Iris pigment epithelial cell (primary cell): ENCODE measurements at places on chromosomes 11 and 22.
A peak's percentile ranks its signal among the peaks of the same experiment; 100 is the strongest.

DNA sequence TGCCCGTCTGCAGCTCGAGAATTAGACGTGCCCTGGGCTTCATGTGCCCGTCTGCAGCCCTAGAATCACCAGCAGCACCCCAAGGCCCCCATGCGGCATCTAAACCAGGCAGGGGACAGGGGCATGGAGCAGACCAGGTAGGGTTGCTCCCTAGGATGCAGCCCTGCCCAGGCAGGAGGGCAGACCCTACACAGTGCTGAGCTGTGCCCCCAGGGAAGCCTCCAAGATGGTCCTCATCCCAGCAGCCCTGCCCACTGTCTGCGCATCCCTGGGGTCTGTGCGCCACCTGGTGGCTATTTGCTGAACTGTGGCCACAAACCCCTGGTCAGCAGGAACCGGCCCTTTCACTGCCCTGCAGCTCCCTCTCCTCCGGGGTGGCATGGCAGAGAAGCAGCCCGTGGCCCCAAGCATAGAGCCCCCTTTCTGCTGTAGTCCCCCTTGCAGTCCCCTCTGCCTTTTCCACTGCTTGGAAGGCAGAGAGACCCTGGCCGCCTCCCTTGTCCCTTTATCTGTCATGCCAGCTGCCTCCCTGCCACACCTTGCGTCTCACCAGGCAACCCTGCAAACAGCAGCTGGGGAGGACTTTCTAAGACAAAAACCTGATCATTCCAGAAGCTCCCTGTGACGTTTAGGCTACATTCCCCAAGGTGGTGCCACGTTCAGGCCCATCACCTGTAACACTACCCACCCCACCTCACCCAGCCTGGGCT lies 86.6 kb downstream of the KCNQ1 start:
- peak; percentile 38 for DNase-seq

GRCh38 chr11:36065436-36065835 lies 121.6 kb downstream of the LDLRAD3 start:
- DNase-seq, result peak; percentile 92

- DNase-seq, result no peak
Measured at GRCh38 chr11:128616161-128616560, 28.8 kb upstream of the ETS1 start.

DNA sequence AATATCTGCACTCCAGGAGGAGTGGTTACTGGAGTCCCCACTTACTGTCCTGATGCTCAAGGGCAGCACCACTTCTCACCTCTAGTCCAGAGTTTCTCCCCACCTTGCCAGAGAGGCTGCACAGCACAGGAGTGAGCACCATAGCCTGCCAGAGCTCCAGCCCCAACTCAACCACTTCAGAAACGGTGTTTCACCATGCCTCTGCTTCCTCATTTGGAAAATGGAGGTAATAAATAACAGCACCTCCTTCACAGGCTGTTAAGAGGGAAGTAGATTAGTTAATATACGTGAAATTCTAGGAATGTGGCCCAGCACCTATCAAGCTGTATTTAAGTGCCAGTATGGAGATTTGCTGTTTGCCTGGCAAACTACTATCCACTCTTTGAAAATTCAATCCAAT lies 63.0 kb downstream of the GALNT18 start:
- no peak for DNase-seq

DNA sequence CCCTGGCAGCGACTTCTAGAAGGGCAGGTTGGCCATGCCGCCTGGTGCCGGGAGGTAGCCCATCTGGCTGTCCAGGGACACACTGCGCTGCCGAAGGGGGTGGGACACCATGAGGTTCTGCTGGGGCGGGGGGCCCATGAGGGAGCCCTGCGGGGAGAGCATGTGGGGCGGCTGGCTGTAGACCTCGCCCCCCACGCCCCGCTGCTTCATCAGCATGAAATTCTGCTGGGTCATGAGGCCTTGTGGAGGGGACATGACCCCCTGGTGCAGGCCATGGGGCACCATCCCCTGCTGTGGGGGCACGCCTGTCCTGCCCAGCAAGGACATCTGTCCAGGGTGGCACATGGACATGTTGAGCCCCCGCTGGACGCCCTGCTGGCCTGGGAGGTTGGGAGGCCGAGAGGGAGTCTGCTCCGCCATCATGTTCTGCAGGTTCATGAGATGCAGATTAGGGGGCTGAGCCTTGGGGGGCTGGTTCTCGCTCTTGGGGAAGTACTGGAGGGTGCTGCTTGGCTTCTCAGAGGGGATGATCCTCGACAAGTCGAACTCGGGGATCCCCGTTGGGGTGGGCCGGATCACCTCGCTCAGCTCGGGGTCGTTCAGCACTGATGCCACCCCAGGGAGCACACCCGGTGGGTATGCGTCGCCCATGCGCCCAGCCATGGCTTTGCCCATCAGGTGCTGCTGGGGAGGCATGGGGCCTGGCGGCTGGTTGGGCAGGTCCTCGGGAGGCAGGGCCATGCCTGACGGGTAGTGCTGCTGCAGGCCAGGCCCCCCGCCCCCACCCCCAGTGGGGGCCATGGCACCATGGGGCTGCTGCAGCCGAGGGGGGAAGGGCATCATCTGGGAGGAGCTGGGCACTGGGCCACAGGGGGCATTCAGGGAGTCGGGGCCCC lies 15.0 kb downstream of the CXCR5 start:
- no peak for DNase-seq

DNA sequence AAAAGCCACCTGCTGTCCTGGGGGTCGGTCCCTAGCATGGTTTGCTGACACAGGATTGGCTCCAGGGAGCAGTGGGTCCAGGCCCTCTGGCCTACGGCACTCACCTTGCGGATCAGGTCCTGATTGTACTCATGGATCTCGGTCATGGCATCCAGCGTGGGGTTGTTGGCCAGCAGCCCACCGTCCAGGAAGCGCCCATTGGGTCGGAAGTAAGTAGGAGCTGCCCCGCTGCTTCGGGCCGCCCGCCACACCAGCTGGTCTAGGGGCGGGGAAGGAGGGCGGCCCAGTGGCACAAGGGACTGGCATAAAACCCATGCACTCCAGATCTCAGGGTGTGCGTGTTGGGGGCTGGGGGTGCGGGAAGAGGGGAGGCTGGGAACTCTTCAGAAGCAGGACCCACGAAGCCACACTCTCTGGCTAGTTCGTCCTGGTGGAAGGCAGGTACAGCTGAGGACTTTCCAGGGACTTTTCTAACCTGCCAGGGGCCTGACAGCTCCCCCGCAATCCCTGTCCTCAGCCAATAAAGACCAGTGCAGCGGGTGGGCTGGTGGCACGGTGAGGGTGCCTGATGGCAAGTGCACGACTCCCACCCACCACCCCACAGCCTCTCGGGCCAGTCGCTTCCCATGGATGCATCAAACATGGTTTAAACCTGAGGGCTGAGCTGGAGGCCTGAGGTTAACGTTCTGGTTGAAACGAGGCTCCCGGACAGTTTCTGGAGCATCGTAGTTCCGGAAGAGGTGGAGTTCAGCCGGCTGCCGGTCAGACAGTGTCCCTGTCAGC lies 5.1 kb upstream of the BAIAP2L2 start:
- no peak for DNase-seq

GRCh38 chr11:13376838-13377237 lies 86.2 kb downstream of the BTBD10 start:
- DNase-seq, result no peak

GRCh38 chr11:2466869-2467694 lies 22.3 kb downstream of the KCNQ1 start:
- DNase-seq, result no peak

- DNase-seq, result no peak
Measured at GRCh38 chr22:29331658-29332300, 16.3 kb upstream of the RASL10A start.

- peak; percentile 39 for DNase-seq
Measured at GRCh38 chr22:46604306-46604690, 15.9 kb upstream of the GRAMD4 start.

DNA sequence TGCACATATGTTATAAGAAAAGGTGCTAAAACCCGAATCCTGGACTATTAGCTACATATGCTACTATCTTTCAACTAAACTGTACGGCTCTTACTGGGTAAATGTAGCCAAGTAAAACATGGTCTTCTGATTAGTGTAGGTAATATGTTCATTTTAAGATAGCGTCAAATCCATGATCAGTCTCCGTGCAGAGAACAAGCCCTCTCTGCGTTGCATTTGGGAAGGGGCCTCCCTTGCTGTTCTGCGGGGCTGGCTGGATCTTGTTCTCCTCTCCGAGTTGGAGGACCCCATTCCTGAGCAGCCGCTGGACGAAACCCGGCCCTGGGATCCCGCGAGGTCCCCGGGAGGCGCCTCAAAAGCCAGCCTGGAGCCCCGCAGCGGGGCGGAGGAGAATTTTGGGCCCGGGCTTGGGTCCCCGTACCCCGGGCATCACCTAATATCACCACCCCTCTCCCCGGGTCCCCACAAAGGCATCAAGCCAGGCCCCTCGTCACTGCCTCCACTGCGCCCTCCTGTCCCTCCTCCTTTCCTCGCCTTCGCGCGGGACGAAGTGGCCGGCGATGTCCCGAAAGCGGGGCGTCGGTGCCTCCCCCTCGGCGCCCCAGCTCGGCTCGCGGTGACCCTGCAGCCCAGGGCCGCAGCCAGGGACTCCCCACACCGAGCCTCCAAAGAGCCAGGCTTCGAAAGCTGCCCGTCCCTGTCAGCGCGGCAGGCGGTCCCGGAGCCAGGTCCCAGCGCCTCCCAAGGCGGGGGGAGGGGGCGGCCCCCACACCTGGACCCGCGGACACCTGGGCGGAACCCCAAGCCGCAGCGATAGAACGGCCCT lies 54.5 kb upstream of the FBXO3 start:
- no peak for DNase-seq

DNA sequence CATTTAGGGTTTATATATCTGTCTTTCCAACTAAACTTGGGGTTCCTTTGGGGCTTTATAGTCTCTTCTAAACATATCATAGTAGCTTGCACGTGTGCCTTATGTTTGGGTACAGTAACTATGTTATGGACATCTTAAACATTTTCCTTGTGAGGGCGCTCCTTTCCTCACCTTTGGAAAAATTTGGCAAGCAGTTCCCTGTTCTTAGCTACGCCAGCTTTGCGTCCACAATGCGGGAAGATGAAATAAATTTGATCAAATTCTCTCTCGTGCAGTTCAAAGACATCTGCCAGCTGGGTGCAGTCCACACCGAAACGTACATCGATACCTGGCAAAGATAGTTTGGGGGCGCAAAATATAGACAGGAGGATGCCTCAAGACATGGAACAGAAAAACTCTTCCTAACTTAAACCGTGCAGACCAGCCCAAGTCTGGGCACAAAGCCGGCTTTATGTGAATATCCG lies 548 bp downstream of the FDXACB1 start:
- peak; percentile 17 for DNase-seq

- DNase-seq, result no peak
Measured at GRCh38 chr11:44006917-44007361, 40.8 kb upstream of the ACCSL start.

GRCh38 chr11:70175236-70175698 lies 27.8 kb upstream of the FADD start:
- DNase-seq, result no peak

- DNase-seq, result peak; percentile 90
Measured at GRCh38 chr11:128299132-128299726, 288.1 kb downstream of the ETS1 start.

- no peak for DNase-seq
Measured at GRCh38 chr11:73962101-73962705, 11.4 kb downstream of the DNAJB13 start.

DNA sequence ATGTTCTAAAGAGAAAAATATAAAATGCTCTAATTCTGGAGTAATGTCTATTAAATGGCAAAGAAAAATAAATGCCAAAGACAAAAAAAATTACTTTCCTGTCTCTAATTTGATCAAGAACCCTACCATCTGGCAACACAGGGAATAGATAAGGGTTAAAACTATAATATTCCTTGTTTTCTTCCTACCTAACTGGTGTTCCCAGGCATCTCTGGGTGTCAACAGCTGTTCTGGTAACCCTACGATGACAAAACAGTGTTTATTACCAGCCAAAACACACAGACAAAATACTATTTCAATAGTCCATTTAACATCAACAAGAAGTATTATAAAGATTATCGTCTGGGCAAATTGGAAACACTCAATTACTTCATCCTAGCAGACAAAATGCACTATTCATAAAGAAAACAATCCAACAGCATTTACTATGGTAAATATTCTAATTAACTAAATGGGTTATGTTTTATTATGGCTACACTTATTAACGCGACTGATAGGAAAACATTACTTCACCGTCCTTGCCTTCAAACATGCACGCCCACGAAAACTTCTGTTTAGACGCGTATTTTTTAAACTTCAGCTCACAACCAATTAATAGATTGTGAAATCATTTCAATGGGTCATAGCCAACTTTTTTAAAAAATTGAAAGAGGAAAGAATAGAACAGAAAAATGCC lies 50.6 kb downstream of the LGR4 start:
- no peak for DNase-seq

DNA sequence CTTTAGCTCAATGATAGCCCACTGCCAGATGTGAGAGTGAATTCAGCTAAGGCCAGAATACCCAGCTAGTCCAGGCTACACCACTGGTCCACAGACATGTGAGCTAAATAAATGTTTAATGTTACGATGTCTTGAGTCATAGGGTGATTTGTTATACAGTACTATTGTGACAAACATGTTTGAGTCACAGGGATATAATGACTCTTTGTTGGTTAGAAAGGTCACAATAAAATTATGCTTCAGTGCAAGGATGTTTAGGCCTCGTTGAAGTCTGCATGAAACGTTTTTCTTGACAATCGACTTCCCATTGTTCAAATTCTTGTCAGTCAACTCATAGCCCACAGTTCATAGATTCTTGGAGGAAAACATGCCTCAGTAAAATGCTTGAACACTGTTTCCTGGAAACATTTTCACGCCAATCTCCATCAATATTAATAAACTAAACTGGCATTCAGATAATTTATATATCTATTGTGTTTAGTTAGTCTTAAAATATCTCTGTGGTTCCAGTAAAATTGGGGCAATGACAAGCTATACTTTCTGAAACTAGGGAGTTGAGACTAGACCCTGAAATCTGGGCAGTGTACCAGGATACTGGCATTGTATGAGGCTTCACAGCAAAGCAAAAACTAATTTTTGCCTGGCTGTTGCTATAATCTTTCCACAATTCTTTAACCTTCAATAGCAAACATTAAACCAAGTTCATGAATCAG lies 650.8 kb upstream of the KIRREL3 start:
- DNase-seq, result peak; percentile 28

DNA sequence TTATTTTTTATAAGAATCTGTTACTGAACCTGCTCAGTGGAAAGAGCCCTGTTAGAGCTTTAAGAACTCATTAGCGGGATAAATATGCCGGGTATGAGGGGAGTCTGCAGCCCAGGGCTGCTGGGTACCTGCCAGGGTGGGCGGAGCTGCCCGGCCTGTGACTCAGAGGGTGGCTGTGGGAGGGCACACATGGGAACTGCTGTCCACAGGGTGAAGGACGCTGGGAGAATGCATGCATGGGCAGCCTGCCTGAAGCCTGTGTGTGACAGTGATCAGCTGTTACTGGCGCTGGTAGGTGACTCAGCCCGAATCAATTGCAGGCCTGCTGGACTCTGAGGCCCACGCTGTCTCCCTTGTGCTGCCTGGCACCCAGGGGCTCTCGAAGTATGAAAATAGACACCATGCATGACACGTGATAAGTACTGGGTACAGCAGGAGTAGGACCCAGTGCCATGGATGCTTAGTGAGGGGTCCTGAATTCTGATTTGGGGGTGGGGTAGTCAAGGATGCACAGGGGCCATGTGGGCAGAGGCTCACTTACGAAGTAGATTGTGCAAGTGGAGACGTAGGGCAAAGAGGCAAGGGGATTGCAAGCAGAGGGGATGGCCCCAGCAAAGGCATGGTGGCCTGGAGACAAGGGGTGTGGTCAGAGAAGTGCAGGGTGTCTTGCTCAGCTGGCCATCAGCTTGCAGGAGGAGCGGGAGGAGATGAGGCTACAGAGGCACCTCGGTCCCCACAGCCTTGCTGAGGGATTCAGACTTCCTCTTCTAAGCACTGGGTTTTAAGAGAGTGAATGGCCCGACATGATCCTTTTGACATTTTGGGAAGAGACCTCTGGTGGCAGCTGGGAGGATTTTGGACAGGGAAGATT lies 36.5 kb downstream of the GRIK4 start:
- peak; percentile 82 for DNase-seq
